ENCODE measurements at places on chromosomes 4 and X. TPM values are rescaled to one million over a fixed set of nuclear protein-coding genes. Genes with fewer than 3 reads are reported as not detected.

The CXCL1 gene
- 6.0 TPM for total RNA-seq

The EXOC1L gene
- total RNA-seq: not detected

The RASSF6 gene
- 0.72 TPM for total RNA-seq

The PF4V1 gene
- total RNA-seq: not detected

The OTC gene
- not detected for total RNA-seq

The CT45A2 gene
- not detected for total RNA-seq

The NUDT10 gene
- 0.82 TPM for total RNA-seq

The WDR13 gene
- 92.7 TPM for total RNA-seq

The PNMA3 gene
- 0.09 TPM for total RNA-seq

The WWC2 gene
- total RNA-seq: 13.4 TPM

Data from A549 treated with Mapracorat at 1 μM for 4 hours (cell line).